Fibroblast of the aortic adventitia (primary cell): ENCODE measurements at places on chromosomes 7 and 10. TPM values are rescaled to one million over a fixed set of nuclear protein-coding genes. Genes with fewer than 3 reads are reported as not detected.

TDRD1 gene
- total RNA-seq: 0.25 and 0.45 TPM in 2 replicates

GFRA1 gene
- 0.18 and 0.49 TPM in 2 replicates for total RNA-seq

UBN2 gene
- 8.0 and 11.3 TPM in 2 replicates for total RNA-seq

NPY gene
- not detected in 2 replicates for total RNA-seq

CPA2 gene
- not detected in 2 replicates for total RNA-seq

NPC1L1 gene
- under 0.01 TPM in 1 of 2 replicates, not detected in the other for total RNA-seq

GIMAP6 gene
- 0.18 and 0.74 TPM in 2 replicates for total RNA-seq

NEURL1 gene
- 0.27 TPM in 1 of 2 replicates, not detected in the other for total RNA-seq

CYP3A4 gene
- total RNA-seq: not detected in 2 replicates

IL2RA gene
- total RNA-seq: not detected in 2 replicates

PDK4 gene
- 0.72 and 4.5 TPM in 2 replicates for total RNA-seq

KIAA1549 gene
- 0.57 and 3.7 TPM in 2 replicates for total RNA-seq

PLA2G12B gene
- total RNA-seq: not detected in 2 replicates

MUC12 gene
- not detected in 2 replicates for total RNA-seq

NUTM2D gene
- 0.82 and 2.6 TPM in 2 replicates for total RNA-seq

EVX1 gene
- total RNA-seq: not detected in 2 replicates
